ENCODE measurements at places on chromosomes 6 and 20.

DNA sequence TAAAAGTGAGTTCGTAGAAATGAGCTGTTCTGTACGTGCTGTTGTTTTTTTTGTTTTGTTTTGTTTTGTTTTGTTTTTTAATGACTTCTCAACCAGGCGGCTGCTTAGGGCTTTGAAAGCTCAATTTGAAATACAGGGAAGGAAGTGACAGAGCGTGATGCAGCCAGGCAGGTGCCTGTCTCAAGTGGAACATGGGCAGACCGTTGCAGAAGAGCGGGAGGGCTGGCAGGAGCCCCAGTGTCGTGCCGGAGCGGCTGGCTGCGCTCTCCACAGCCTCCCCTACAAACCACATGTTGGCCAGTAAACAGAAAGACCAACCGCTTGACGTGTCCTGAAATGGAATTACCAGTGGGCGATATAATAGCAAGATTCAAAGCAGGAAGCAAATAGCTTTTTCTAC, 164.9 kb upstream of the RREB1 start:
- no peak for DNase-seq

GRCh38 chr20:50892394-50892793, 38.8 kb downstream of the ADNP start:
- no peak for DNase-seq

DNA sequence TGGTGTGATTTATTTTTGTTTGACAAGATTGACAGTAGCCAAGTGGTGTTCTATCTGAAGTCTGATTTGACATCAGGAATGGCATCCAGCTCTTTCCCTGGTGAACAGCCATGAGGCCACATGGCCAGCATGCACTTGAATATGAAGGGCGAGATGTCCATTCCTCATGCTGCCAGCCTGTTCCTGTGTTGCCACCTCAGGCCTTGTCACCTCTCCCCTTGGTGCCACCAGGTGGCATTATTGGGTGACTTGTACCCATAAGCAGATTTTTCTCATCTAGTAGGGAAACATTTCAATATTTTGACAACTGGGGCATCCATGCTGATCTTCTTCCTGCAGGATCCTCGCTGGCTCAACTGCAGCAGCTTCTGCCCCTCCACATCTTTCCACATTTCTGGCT, 199.1 kb downstream of the ERMARD start:
- DNase-seq, result no peak

GRCh38 chr6:100304575-100304974, 160.1 kb downstream of the SIM1 start:
- no peak for DNase-seq

- DNase-seq, result no peak
Observed at GRCh38 chr20:52675375-52675774, 296.8 kb upstream of the TSHZ2 start.

GRCh38 chr6:41239467-41240159, 11.5 kb downstream of the TREML4 start:
- DNase-seq, result no peak

GRCh38 chr20:48770700-48771442, 56.9 kb downstream of the PREX1 start:
- DNase-seq, result no peak

- DNase-seq, result no peak
Observed at GRCh38 chr6:22779062-22779461, 209.7 kb downstream of the HDGFL1 start.

DNA sequence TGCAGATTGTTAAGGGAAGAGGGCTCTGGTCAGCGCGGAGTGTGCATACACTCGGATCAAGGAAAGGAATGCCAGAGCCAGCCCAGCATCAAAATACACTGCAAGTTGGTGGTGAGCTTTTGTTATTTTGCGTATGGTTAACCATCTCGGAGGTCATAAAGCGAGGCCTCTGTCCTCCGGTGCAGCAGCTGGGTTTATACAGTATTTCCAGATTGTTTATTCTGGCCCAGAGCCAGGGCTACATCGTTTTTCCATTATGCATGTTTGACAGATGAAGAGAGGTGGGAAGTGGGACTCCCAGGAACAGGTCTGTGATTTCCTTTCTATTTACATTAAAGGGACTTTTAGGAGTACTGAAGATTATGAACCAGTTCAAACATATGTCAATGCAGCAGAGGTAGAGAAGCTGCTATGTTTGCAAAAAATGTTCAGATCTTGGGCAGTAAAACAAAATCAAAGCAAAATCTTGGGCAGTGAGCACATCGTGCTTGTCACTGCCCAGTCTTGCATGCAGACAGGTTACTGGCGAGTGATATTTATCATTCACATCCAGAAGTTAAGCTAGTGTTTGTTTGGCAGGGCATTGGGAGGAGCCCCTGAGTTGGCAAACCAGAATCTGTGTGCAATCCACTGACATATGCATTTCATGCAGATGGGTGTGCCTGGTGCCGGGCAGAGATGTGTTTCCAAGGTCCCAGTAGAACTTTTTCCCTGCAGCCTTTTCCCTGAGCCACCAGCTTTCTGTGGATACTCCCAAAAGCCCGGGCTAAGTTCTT, 256.3 kb upstream of the TAB2 start:
- DNase-seq, result no peak

GRCh38 chr6:101167638-101168037, 225.9 kb upstream of the GRIK2 start:
- no peak for DNase-seq

- no peak for DNase-seq
Observed at GRCh38 chr20:48594533-48594932, 233.3 kb downstream of the PREX1 start.

DNA sequence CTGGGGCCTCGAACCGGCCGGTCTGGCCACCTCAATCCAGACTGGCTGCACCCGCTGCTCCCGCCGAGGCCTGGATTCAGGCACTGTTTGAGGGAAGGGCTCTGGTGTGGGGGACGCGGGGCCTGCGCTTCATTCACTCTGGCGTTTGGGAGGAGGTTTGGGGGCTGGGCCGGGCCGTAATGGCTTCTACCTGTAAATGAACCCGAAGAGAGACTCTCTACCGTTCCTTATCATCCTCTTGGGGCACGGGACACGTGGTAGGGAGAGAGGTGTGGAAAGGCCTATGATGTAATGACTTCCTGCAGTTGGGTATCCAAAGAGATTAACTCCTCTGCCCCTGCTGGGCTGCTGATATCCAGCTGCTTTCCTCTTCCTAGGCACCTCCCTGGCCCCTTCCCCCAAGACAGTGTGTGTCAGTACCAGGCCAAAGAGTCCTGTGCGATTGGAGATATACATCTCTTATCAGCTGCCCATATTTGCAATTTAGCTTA, 1.8 kb downstream of the FOXO3 start:
- DNase-seq, result no peak

GRCh38 chr6:43081043-43081442, 4.9 kb downstream of the PTK7 start:
- no peak for DNase-seq

- no peak for DNase-seq
Observed at GRCh38 chr6:132504757-132505156, 8.2 kb downstream of the STX7 start.

GRCh38 chr6:27768556-27768955, 143.6 kb downstream of the OR2B2 start:
- DNase-seq, result no peak

- DNase-seq, result no peak
Observed at GRCh38 chr20:9241232-9241692, 172.4 kb downstream of the PLCB4 start.

GRCh38 chr6:164069350-164069990, 655.0 kb downstream of the QKI start:
- DNase-seq, result no peak
